ENCODE measurements at places on chromosomes 7 and 10. TPM values are rescaled to one million over a fixed set of nuclear protein-coding genes. Genes with fewer than 3 reads are reported as not detected.

- no peak for DNase-seq
Observed at GRCh38 chr10:106660550-106660949, 504.0 kb downstream of the SORCS1 start.

GRCh38 chr7:117603627-117604026, 123.8 kb downstream of the CFTR start:
- no peak for DNase-seq

GRCh38 chr10:52965938-52966401, 193.4 kb upstream of the MBL2 start:
- DNase-seq: no peak

- peak; percentile 48 for DNase-seq
Observed at GRCh38 chr7:101108330-101108857, 18.5 kb upstream of the SERPINE1 start.

DNA sequence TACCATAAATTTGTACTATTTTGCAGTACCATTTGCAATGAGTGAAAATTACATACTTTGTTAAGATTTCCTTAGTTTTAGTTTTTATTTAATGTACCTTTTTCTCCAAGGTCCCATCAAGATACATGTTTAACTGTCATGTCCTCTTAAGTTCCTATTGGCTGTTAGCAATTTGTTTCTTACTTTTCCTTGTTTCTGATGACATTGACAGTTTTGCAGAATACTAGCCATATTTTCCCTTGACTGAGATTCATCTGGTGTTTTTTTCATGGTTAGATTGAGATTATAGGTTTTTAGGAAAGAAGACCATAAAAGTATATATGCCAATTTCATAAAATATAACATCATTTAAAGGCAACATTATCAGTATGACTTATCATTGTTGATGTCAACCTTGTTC, 376.8 kb upstream of the STEAP1 start:
- no peak for DNase-seq

- DNase-seq: no peak
Observed at GRCh38 chr7:44109991-44110390, 5.8 kb downstream of the AEBP1 start.

- DNase-seq: no peak
Observed at GRCh38 chr10:14687340-14687739, 87.4 kb downstream of the FAM107B start.

GRCh38 chr10:76583711-76584161, 1053.9 kb downstream of the KCNMA1 start:
- DNase-seq: peak; percentile 2

DNA sequence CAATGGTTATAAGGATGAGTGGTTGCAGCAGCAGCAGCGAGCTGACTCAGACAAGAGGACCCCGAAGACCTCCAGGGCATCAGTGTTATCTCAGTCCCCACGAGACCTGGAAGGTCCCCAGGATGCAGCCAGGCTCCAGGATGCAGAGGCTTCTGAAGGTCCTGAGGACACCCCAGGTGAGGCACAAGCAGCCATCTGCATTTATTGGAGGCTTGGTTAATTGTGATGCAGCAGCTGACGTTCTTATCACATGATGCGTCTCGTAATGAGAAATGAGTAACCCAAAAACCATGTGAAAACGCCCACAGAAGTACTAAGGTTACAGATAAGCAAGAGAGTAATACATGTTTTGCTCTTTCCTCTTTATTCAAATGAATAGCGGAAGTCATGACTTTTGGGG, 17.4 kb downstream of the C7orf57 start:
- no peak for DNase-seq

- DNase-seq: no peak
Observed at GRCh38 chr7:24843821-24844434, 86.7 kb upstream of the GSDME start.

Gene KLF14
- not detected for total RNA-seq

Gene WEE2
- not detected for total RNA-seq

- DNase-seq: peak; percentile 55
Observed at GRCh38 chr10:93820434-93820833, 62.7 kb downstream of the LGI1 start.

DNA sequence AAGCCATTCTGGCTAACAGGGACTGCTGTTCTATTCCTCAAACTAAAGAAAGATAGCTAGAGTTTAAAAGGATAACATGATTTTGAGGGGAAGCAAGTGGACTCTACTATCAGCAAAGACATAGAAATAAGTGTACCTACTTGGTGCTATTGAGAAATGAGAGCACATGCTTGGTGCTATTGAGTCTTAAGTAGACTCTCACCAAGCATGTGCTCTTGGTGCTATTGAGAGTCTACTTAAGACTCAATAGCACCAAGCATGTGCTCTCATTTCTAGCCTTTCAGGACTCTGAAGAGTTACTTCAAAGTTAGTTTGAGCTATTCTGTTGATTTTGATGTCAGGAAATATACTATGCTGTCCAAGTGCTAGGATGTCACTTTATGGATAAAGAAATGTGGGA, 733.0 kb upstream of the ZWINT start:
- no peak for DNase-seq

- DNase-seq: peak; percentile 83
Observed at GRCh38 chr10:62459072-62459471, 84.9 kb downstream of the ZNF365 start.

GRCh38 chr7:68295386-68295785, 1298.8 kb downstream of the TYW1 start:
- no peak for DNase-seq

GRCh38 chr7:148151778-148152177, 438.8 kb upstream of the C7orf33 start:
- no peak for DNase-seq

DNA sequence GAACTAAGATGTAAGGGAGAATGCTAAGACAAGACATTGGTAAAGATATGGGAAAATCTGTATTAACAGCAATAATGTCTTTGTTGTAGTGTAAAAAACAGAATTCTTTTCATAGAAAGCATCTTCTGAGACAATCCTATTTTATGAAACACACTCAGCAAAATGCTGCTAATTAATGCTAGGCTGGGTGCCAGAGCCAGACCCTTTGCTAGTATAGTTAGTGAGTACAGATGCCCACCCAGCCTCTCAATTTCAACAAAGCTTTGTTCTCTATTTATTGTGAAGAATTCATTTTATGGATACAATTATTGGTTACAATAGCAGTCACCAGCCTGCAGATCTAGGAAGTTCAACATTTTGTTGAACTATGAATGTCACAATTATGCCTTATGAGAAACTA, 131.0 kb downstream of the SEM1 start:
- no peak for DNase-seq

Gene ZNF485
- 5.1 TPM for total RNA-seq

Gene CABCOCO1
- not detected for total RNA-seq

Gene CRTAC1
- total RNA-seq: not detected

Measured in A673 (cell line).